ENCODE measurements at places on chromosomes 7 and 10.

- no peak for DNase-seq
Measured at GRCh38 chr10:78407966-78408365, 374.3 kb downstream of the RPS24 start.

DNA sequence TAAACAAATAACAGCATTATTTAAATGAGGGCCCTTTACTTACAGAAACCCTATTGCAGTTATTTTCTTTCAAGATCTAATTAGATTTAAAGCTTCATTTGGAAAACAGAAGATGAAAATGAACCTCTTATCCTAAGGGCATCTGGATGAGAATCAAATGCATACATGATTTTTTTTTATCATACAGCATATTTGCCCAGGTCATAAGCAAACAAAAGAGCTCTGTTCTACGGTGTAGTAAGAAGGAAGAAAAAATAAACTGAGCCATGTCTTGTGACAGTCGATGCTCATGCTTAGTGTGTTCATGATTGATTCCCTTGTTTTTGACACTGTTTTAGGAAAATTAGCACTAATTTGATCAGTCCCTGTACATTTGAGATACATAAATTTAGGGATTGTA is 202.6 kb upstream of the RNF32 start:
- DNase-seq = no peak

- DNase-seq = no peak
Measured at GRCh38 chr10:33035411-33035810, 77.4 kb upstream of the ITGB1 start.

DNA sequence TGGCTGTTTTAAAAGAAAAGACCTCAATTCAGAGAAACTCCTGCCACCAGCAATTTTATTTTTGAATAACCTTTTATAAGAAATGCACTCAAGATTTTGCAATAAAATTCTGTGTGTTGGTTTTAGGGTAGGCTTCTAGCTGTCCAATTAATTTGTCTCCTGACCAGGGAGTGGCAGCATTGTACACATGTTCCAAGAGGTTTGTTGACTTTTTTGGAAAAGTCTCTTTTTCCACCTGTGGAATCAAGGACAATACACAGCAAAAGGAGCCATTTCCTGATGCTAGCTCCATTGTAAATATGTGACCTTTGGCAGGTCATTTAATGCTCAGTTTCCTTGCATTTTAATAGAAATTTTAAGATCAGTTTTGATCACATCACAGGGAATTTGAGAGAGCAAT is 1.8 kb downstream of the GIMAP5 start:
- DNase-seq = no peak

DNA sequence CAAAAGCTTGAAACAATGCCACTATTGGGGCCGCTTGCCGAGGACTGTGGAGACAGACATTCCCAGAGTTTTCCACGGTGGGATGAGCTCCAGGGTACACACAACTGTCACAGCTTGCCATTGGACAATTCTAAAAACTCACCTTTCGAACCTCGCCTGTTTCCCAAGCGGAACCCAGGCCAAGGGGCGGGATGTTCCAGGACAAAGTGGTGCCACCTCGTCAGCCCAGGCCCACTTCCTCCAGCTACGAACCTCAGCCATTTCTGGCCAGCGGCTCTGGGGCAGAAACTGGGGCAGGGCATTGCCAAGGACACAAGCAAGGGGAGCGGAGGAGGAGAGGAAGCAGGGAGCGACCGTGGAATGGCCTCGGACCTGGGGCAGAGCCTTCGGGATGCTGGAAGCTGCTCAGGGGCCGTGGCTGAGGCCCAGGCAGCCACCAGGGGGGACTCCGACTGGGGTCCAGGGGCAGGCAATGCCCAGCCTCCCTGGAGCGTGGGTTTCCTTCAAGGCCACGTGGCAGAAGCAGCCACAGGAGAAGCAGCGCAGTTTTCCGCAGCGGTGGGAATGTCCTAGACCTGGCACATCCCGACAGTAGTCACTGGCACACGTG is 44.7 kb upstream of the INSIG1 start:
- DNase-seq = no peak

GRCh38 chr10:79346012-79346340 is 1.3 kb upstream of the PPIF start:
- DNase-seq = no peak

- no peak for DNase-seq
Measured at GRCh38 chr7:23450518-23450917, 19.8 kb downstream of the IGF2BP3 start.

DNA sequence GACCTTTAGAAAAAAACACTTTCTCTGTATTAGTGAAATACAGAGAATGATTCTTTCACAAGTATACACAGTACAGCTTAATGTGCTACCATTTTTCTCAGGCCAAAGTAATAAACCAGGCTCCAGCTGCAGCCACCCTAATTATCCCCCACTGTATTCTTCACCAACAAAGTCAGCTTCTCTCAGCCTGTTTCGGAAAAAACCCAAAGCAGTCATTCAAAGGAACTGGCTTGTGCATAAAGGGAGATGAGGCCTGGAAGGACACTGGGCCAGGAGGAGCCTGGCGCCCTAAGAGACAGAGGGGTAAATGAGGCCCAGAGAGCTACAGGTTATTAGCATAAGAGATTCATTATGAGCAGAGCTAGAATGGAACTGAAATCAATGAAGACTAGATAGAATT is 9.2 kb downstream of the USP54 start:
- DNase-seq = no peak

DNA sequence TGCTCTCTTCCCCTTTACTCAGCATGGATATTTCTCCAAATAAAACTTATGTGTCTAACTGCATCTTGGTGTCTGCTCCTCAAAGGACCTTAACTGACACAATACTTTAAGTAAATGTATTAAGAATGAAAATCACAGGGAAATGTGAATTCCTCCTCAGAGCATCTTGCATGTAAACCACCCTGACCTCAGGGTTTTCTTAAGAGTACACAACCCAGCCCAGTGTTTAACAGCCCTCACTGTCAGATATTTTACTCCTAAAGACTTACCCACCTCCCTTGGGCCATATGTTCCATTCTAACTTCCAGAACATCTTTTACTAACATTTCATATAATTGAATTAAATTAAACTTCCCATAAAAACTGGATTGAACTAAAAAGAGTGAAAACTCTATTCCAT is 315.3 kb downstream of the HPSE2 start:
- DNase-seq = no peak

DNA sequence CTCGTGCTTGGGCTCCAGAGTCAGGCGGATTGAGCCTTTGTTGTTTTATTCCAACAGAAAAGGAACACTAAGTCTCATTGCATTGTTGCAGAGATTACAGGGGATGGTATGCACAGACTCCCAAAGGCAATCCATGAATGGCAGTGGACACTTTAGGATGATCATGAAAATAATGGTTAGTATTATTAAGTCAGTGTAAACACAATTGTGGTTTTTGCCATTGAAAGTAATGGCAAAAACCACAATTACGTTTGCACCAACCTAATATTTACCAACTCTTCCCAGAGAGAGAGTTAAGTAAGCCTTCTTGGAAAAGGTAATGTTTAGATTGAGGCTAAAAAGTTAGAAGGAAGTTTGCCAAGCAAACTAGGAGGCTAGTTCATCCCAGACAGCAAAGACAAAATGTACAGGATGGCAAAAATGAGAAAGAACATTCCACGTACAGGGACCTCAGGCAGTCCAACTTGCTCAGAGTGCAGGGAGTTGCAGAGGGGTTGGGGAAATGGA is 72.9 kb upstream of the AMPH start:
- no peak for DNase-seq

GRCh38 chr7:135731-136645 is 56.4 kb upstream of the FAM20C start:
- no peak for DNase-seq

- no peak for DNase-seq
Measured at GRCh38 chr7:75993689-75994387, 557 bp downstream of the TMEM120A start.

DNA sequence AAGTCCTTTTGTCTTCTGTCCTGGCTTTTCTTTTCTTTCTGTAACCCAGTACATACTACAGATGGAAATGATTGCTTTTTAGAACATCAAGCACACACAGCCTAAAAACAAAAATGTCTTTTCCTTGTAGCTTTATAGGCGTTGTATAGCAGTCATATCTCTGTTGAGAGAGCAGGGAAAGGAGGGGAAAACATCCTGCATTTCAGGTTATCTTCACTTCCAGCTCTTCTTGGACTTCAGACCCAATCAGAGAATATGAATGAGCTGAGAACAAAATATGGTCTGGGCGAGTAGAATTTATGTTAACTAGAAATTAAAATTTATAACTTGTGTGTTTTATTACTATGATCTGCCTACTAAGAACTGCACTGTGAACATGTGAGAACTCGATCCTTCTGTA is 14.7 kb downstream of the TMEM60 start:
- DNase-seq = no peak

- no peak for DNase-seq
Measured at GRCh38 chr7:26305090-26305868, 13.6 kb downstream of the SNX10 start.

DNA sequence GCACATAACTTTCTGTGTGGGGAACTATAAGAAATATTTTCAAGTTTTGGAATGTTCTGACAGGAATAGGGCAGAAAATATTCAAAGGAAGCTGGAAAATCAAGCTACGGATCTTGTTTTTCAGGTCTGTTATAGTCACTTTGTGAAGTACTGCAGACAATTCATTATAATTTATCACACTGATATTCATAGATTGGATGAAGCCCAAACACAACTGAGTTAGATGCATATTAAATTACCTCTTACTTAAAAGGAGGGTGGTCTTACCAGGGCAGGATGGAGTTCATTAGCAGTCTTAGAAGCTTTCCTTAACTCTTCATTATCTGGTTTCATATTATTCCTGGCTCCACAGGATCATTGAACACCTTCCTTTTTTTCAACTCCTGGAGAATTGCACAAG is 242.3 kb downstream of the DYNC1I1 start:
- no peak for DNase-seq

DNA sequence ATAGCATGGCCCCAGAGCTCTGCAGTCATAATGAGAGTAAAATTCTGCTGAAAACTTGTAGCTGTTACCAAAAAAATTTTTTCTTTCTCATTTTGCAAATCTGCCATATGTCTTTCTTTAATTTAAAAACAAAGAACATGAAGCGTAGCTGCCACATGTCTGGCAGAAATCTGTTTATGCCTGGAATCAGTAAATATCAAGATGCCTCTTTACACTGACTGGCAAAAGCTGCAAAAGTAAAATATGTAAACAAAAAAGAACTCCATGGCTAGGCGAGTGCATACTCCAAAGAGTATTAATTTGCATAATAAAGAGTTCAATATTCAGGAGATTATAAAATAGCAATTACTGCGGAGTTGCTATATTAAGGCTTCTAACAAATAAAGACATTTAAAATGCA is 130.9 kb upstream of the SP8 start:
- DNase-seq = no peak

DNA sequence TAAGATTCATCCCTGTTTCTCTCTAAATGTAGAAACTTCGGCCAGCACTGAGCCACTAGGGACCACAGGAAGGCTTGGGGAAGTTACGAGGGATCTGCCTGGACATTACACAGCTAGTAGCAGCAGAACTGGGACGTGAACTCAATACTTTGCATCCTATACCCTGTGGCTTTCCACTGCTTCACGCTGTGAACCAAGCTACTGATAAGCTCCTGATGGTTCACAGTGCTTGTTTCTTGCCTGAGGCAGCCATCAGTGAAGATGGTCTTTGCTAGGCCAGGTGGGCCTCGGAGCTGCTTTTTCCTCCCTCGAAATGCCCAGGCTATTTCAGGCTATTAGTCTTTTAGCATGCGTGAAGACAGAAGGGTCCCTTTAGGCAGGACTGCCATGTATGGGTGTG is 132.7 kb downstream of the SH3PXD2A start:
- no peak for DNase-seq

DNA sequence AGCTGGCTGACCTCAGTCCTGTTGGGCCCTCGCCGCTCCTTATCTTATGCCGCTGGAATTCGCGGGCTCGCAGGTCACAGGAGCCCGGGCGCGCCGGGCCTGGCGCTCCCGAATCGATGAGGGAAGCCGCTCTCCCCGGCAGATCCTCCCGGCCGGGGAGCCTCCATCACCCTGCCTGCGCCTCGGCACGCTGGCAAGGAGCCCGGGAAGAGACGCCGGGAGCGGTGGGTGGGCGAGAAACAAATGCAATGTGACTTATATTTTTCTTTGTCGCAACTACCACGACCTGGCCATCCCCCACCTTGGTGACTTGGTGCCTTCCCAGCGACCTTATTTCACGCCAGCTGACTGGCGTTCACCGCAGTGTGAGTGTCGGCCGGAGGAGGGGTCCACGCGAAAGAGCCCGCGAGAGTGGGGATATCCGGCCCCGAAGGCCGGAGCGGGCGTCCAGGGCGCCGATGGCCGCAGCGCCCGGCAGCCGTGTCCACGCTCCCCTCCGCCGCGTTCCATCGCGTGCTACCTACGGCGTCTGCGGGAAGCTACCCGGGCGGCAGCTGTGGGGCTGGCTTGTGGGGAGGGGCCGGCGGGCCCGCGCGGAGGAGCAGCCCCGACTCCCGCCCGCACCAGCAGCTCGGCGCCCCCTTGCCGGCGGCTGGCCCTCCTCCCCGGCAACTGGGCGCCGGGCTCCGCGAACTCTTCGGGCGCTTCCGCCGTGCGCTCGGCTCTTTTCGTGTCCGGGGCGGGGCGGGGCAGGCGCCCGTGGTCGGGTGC is 494 bp upstream of the BMPR1A start:
- peak; percentile 49 for DNase-seq

DNA sequence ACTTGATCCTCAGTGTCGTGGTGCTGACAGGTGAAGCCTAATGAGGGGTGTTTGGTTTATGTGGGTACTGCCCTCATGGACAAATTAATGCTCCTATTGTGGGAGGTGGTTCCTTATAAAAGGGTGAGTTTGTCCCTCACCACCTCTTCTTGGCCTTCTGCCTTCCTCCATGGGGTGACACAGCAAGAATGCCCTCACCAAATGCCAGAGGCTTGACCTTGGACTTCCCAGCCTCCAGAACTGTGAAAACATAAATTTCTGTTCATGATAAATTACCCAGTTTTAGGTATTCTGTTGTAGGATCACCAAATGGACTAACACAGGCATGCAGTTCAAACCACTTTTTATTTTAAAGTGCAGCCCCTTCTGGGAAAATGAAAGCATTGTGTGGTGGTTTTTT is 39.4 kb downstream of the BAMBI start:
- no peak for DNase-seq

DNA sequence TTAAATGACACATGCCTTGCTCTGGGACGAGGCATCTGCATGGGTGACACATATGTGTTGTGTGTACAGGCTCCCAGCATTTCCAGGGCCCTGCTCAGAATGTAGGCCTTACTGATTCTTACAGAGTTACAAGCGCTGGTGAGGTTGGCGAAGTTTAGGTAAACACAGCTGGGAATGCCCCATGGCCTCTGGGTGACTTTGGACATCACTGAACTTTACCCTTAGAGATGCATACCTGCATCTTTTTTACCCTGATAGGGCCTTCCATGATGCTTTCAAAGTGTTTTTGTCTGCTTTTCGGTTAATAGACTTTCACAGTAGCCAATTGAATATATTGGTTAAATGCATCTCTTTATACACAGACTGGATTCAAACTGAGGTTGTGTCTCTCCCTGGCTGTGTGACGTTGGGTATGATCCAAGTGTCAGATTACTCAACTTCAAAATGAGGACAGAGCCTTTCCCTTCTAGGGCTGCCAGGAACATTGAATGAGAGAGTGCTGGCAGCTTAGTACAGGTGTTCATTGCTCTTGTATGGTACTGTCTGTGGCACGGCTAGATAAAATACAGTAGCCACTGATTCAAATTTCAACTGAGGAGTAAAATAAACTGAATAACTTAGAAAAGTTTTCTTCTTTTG is 29.5 kb downstream of the EGFR start:
- no peak for DNase-seq

- DNase-seq = no peak
Measured at GRCh38 chr7:904847-905246, 28.5 kb downstream of the GET4 start.
